ENCODE measurements at places on chromosomes 6 and 20.

DNA sequence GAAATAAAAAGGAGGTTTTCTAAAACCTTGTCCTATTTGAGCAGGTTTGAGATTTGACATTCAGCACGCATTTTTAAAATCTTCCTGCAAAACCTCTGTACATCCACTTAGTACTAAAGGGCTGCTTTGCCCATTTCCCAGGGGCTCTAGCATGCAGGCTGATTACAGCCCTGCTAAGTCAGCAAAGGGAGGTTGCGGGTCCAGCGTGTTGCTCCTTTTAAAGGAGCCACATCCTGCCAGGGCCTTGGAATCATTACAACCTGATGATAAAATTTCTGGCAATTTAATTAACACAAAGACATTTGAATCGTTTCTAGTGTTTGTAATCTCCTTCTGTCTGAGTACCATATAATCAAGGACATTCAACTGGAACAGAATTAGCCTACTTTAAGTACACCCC is 455.1 kb upstream of the CITED2 start:
- no peak for DNase-seq

DNA sequence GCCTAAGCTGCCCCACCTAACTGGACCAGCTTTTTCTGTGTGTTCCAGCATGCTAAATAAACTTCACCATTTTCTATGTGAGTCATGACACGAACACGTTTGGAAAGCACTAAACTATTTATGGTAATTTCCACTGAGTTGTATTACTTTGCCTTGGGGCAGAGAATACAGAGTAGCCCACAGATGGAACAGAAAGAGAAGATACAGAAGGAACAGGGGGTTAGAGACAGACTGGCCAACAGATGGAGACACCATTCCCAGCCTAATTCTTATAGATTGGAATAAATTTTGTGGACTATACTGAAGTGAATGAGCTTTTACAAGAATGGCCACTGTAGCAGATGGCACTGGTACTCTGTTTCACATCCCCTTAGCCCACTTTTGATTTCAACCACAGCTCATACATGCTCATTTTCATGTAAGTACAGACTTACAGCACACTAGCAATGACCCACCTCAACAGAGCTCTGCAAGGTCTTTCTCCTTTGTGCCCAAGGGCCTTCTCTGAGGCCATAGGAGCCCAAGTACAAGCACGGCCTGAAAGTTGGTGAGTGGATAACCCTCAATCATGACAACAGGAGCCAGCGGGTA is 13.1 kb upstream of the NT5DC1 start:
- DNase-seq = no peak

DNA sequence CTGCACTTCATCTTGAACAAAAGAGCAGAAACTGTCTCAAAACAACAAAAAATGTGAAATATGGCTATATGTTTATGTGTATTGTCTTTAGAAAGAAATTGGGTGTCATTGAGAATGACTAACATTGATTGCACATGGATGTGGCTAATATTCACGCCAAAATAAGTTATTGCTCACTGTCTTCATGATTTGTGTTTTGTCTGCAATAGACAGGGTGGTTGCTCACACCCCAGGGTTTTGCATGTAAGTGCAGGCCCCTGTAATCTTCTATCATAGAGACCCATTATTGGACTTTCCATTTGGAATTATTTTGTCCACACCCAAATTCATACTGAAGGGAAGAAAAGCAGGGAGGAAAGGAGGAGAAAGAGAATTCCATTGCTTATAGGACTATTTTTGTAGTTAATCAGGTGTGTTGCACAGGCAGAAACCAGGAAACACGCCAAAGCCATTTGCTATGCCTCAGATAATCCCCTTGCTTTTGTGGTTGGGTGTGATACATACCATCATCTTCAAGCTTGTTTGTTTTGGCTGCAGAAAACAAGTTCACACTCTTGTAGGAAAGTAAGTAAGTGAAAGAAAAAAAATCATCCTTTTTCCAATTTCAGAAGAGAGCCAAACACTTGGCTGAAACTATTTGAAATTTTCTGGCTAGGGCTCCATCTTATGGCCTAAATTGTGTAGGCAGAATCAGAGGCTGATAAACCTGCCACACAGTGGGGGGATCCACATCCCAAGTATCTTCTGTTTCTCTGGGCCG is 214.1 kb downstream of the COL12A1 start:
- no peak for DNase-seq

- DNase-seq = no peak
Observed at GRCh38 chr20:60589623-60590022, 631.4 kb downstream of the CDH26 start.
